Activated CD8-positive, alpha-beta T cell treated with anti-CD3 and anti-CD28 coated beads, Interleukin-2, amount 10 ng/mL, durations not matched to agents 7 days and 5 days (primary cell): ENCODE measurements at places on chromosomes 13 and 19.

DNA sequence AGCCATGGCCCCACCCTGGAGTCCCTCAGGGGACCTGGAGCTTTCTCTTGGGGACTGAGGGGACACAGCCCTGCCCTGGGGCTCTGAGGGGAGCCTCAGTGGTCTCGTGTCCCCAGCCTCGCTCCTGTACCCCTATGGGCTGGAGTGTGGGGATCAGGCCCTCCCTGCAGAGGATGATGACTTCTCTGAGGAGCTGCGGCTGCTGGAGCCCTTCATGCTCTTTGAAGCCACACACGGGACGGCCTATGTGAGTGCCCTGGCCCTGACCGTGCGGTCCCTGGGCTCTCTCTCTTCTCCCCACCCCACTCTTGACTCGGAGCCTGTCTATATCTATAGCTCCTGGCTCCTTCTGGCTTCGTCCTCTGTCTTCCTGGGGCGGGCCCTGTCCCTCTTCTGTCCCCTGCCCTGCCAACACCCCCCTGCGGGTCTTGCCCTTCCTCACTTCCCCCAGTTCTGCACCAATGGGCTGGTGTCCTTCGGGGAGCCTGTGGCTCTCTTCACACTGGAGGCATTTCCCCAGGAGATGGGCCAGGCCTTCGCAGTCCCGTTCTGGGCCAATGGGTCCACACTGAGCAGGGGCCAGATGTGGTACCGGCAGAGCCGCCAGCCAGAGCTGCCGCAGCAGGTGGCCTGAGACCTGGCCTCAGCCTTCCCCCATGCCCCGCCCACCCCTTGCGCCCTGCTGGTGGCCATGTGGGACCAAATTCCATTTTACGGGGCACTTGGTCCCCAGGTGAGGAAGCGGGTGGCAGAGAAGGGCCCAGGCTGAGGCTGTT lies 33.1 kb downstream of the HPN start:
- DNase-seq = no peak
- H3K4me1 ChIP-seq = peaks cover 3% of the 10 kb centered on the region
- peaks cover 7% of the 10 kb centered on the region for H3K27me3 ChIP-seq
- H3K36me3 ChIP-seq = no peaks in the 10 kb centered on the region

DNA sequence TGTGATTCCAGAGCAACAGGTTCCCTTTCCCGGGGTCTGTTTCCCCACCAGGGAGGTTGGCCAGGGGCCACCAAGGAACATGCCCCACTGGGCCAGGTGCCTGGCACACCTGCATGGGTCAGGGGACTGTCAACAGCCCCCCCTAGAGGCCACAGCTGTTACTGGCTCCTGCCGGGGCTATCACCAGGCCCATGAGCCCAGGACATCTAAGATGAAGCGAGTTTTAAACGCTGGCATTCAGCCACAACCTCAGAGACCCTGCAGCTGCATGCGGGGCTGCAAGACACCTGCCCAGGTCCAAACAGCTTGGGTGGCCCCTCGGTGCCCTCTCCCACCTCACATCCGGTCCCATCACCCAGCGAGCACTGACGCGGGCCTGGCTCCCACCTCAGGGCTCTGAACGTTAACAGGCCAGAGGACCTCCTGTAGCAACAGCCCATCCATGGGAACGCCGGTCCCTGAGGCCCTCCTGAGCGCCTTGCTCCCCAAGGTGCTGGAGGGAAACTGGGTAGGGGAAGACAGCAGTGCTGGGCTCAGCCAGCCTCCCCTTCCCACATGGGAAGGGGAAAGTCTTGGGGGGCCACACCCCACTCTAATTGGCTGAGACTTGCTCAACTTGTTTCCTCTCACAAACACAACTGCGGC lies 12.0 kb downstream of the KHSRP start:
- H3K4me1 ChIP-seq = no peaks in the 10 kb centered on the region
- no peak overlapping the region for H3K4me3 ChIP-seq
- H3K27me3 ChIP-seq = no peaks in the 10 kb centered on the region
- peak; percentile 54 for DNase-seq
- no peak overlapping the region for H3K27ac ChIP-seq
- H3K36me3 ChIP-seq = peaks cover 27% of the 10 kb centered on the region

DNA sequence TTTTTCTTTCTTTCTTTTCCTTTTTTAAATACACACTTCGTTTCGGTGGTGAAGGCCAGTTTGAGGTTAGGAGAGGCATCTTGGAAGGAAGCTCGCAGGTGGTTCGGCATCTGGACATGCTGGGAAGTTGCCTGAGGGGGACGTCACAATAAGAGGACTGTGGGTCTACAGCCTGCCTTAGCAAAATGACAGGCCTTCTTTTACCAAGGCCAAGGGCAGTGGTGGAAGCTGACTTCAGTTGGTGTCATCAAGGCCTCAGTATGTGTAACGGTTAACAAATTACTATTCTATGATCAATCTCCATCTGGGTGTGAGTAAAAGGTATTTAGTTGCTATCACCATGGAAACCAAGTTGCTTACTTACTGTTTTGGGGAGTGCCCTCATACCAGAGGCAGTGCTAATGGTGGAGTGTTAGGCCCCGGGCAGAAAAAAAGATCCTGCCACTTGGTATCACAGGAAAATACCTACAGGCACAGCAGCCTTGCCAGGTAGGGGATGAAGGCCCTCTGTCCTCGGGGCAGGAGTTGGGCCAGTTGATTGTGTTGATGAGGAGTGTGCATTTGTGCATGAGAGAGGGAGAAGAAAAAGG lies 10.3 kb downstream of the ACTN4 start:
- H3K27ac ChIP-seq = peak overlapping the region; percentile 85
- no peaks in the 10 kb centered on the region for H3K27me3 ChIP-seq

DNA sequence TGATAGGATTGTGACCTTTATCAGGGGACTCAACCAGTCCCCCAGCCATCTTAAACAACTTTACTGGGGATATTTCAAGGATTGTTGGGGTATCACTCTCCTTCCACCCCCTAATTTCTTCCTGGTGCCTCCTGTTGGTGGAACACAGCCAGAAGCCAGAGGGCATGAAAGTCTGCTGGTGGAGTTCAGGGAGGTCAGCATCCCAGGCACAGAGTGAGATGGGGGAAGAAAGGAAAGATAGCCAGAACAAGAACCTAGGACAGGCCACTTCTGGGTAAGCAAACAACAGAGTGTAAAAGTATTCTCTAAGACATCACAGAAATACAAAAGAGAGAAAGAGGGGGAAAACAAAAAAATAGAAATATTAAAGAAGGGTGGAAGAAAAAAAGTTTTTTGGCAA lies 101.8 kb downstream of the SPRY2 start:
- H3K27me3 ChIP-seq = no peaks in the 10 kb centered on the region
- no peak overlapping the region for H3K27ac ChIP-seq
- H3K4me1 ChIP-seq = no peaks in the 10 kb centered on the region
- H3K4me3 ChIP-seq = no peak overlapping the region
- no peak for DNase-seq
- H3K36me3 ChIP-seq = no peaks in the 10 kb centered on the region

GRCh38 chr19:3046698-3047495 lies 15.4 kb downstream of the TLE5 start:
- no peaks in the 10 kb centered on the region for H3K36me3 ChIP-seq
- no peak overlapping the region for H3K4me3 ChIP-seq
- H3K27me3 ChIP-seq = peaks cover 10% of the 10 kb centered on the region
- peaks cover 6% of the 10 kb centered on the region for H3K4me1 ChIP-seq
- no peak for DNase-seq

- peaks cover 30% of the 10 kb centered on the region for H3K36me3 ChIP-seq
- H3K27ac ChIP-seq = no peak overlapping the region
- H3K4me1 ChIP-seq = no peaks in the 10 kb centered on the region
- DNase-seq = peak; percentile 64
- no peaks in the 10 kb centered on the region for H3K27me3 ChIP-seq
Measured at GRCh38 chr19:19053508-19054314, 10.1 kb upstream of the SLC25A42 start.

- DNase-seq = peak; percentile 73
- H3K27ac ChIP-seq = peak overlapping the region; percentile 96
- H3K36me3 ChIP-seq = peaks cover 26% of the 10 kb centered on the region
- H3K27me3 ChIP-seq = no peaks in the 10 kb centered on the region
- H3K4me3 ChIP-seq = peak overlapping the region; percentile 96
- H3K4me1 ChIP-seq = peaks cover 31% of the 10 kb centered on the region
Measured at GRCh38 chr13:21458451-21458812, 671 bp downstream of the ZDHHC20 start.
